ENCODE measurements at places on chromosomes 16 and 17. TPM values are rescaled to one million over a fixed set of nuclear protein-coding genes. Genes with fewer than 3 reads are reported as not detected.
A peak's percentile ranks its signal among the peaks of the same experiment; 100 is the strongest.

- DNase-seq = no peak
Observed at GRCh38 chr17:51014129-51014528, 106.5 kb downstream of the SPAG9 start.

GRCh38 chr17:9291912-9292560, 270.7 kb downstream of the NTN1 start:
- peak; percentile 28 for DNase-seq

DNA sequence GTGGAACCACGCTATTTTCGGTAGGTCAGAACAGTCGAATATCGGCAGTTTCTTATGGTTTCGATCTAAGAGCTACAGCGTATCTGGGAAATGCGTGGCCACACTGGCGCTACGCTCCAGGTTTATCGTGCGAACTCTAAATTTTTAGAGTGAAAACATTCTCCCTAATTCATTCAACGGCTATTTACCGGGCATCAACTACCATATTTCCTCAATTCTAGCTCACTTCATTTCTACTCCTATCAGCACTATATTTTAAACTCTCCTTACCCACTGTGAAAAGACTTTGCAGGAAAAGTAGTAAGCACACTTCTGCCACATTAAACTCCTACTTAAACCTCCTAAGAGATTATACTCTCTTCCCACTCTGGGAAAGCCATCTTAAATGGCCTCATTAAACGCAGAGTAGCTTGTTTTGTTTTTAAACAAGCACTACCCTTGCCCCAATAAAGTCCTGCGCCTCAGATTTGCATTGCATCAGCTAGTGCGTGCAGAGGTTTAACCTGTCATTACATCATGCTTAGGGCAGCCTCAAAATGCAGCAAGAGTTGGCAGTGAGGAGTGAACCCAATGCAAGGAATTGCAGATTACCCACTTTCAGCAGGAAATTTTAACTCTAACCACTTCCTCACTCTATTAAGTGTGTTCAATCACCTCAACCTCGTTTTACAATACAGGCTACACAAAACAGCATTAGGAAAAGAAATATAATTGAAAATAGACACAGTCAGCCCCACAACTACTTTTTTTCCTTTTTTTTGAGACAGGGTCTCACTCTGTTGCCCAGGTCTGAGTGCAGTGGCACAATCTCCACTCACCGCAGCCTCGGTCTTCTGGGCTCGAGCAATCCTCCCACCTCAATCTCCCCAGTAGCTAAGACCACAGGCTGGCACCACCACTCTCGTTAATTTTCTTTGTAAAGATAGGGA, 18.8 kb downstream of the SIAH1 start:
- no peak for DNase-seq

DNA sequence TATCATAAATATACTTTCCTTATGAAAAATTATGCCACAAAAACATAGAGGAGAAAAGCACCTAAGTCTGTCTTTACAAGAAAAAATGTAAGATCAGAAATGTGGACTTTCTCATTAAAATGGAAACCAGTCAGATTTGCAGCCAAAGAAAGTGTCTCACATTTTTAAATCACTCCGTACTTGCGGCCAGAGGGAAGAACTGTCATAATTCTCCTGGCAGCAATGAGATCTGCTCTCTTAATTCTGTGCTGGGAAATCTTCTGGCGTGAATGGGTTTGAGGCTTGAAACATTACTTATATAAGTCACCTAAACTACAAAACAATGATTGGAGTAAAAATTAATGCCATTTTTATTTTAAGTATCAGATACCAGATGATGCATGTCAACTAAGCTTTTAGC, 10.7 kb downstream of the C16orf95 start:
- no peak for DNase-seq

DNA sequence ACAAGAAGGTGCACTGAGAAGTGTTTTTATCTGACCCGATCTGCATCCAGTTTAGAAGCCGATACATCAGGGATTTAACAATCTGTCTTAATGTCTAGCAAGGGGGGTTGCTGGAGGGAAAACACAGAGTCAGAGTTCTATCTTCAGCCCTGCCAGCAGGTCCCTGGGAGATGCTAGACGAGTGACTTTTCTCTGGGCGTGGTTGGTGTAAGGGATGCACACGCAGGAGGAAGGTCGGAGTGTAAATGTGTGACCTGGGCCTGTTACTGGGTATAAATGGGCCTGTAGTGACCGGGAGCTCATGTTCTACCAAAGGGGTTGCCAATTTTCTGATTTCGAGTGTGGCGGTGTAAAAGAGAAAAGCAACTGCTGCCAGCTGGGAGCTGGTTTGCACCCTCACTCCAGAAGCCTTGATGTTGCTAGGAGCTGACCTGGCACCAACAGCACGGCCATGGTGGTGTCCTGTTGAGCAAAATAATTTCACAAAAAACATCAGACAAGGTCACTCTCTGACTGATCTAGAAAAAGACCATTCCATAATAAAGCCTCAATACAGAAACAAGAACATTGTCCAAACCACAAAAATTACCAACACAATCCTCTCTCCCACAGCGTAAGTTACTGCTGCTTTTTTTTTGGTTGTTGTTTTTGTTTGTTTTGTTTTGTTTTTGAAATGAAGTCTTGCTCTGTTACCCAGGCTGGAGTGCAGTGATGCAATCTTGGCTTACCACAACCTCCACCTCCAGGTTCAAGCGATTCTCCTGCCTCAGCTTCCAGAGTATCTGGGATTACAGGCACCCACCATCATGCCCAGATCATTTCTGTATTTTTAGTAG, 1.3 kb upstream of the KCTD13 start:
- DNase-seq = peak; percentile 46

DNA sequence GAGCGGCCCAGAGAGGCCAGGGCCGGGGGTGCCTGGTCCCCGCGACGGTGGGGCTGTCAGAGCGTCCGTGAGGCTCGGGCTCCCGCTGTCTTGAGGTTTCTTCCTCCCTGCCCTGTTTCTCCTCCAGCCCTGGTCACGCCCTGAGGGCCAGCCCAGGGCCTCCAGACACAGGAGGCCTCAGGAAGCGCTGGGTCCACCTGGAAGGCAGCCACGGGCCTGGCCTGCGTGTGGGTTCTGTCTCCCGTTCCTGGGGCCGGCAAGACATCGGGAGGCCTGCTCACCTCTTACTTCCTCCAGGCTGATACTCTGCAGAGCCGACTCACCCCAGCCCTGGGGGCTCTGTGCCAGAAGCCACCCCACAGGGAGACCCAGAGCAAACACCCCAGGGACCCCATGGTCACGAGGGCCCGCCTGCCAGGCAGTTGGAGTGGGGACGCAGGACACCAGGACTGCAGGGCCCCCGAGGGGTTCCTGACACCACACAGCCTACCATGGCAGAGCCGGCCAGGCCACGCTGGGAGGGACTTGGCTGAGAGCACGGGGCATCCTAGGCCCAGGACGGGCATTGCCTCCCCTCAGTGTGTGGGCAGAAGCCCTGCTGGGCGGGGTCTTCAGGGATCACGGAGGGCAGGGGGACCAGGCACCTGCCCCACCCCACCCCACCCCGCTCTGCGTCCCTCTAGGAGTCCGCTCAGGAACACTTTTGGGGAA, 18.9 kb upstream of the CACNA1H start:
- no peak for DNase-seq

DNA sequence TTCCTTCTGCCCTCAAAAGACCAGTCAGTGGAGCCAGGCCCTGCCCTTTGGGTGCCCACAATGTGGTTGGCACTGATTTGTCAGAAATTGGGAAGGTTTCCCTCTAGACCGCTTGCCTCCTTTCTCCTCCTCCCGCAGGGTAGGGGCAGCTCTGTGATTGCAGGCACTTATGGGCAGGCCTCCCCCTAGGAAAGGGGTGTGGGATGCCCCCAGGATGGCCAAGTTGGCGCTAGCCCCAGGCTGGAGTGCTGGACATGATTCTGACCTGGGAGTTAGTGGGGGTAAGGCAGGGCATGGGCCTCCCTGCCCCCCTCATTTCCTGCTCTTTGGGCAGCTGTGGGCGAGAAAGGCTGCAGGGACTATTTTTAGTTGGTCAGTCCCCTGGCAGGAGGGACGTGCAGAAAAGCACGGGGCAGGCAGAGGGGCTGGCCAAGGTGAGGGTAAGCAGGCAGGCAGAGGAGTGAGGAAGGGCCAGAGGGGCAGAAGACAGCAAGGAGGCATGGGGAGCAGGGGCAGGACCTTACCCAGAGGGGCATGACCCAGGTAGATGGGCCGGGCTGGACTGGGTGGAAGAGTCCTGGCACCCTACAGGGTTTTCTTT, 3.3 kb downstream of the RARA start:
- peak; percentile 72 for DNase-seq

- no peak for DNase-seq
Observed at GRCh38 chr16:53154513-53154912, 99.7 kb downstream of the CHD9 start.

GRCh38 chr16:4892361-4893102, 44.4 kb downstream of the PPL start:
- DNase-seq = peak; percentile 17

GRCh38 chr16:84717484-84717883, 17.7 kb downstream of the USP10 start:
- no peak for DNase-seq

- DNase-seq = no peak
Observed at GRCh38 chr16:951660-952301, 19.0 kb downstream of the LMF1 start.

- no peak for DNase-seq
Observed at GRCh38 chr17:42246515-42246914, 29.7 kb downstream of the STAT5B start.

DNA sequence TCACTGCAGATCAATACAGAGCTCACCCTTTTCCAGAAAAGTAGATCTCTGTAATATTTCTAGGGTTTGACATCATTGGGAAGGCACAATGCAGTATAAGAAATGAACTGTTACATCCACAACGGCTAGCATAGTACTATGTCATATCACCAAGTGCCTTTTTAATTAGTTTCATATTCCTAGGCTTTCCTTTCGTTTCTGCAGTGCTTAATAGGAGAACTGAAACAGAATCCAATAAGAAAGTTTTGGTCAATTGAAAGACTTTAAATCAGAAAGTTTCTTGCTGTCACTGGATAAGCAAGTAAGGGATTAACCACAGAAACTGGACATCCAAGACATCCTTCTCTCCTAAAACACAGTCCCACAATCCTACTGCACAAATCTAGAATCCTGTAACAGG, 3.5 kb upstream of the RNF43 start:
- DNase-seq = no peak

DNA sequence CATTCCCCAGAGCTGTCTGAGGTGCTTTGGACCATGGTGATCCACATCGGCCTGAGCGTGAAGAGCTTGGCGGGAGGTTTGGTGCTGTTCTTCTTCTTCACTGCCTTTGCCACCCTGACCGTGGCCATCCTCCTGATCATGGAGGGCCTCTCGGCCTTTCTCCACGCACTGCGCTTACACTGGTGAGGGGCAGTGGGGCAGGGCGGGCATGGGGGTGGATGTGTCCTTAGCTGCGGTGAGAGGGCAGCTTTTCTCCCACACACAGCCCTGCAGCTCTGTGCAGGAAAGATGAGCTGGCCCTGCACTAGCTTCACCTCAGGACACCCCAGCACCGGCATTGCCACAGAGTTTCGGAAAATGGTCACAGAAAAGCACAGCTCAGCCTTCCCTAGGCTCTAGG, 21.8 kb upstream of the NAGLU start:
- DNase-seq = no peak

DNA sequence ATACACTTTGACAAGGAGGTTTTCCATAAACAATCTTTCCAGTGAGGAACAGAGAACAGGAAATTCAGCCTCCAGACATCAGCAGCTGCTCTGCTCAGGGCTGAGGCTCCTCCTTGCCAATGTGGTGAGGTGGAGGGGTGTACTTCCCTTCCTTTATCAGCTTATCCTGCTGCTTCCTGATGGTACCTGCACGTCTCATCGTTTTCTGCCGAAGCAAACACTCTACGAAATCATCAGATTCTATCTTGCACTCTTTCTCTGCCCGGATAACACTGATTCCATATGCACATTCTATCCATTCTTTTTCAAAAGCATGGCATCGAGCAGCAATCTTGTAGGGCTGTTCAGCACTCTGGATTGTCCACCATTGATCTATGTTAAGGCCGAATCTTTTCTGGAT, 15.4 kb upstream of the SEZ6 start:
- no peak for DNase-seq

DNA sequence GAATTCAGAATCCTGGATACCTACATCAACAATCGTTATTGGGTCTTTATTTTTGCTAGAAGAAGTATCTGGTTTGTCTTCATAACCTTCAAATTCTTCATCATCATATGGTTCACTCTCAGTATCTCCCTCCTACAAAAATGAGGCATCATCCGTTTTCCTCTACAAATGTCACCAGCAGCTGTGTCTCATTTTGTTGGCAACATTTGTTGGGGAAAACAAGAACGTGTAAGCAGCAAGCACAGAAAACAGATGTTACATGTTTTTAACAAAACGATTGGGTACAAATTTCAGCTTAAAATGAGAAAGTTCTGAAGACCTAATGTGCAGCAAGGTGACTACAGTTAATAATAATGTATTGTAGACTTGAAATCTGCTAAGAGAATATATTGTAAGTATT, 8.7 kb downstream of the CCDC47 start:
- DNase-seq = no peak

DNA sequence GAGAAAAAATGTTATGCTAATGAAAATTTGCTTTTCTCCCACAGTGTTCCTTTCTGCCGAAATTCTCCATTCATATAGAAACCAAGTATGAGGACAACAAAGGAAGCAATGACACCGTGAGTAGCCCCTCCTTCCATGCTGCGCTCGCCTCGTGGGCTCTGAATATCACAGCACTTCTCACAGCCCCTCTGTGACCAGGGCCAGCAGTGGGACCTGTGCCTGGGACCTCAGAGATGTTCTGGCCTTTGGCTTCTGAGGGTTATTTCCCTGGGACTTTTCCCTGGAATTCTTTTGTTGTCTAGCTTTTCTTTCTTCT, 139.6 kb upstream of the NOL11 start:
- no peak for DNase-seq

Gene RUNDC3A
- total RNA-seq = 40.3 TPM

Gene SNX11
- 8.7 TPM for total RNA-seq

Gene ZNF594
- total RNA-seq = 30.5 TPM

Gene CTRB1
- not detected for total RNA-seq

Gene ARL4D
- total RNA-seq = 5.1 TPM

Gene LHX1
- 38.7 TPM for total RNA-seq

Gene NPIPA7
- 4.2 TPM for total RNA-seq

Gene CSH1
- 3.6 TPM for total RNA-seq

Gene RNF222
- not detected for total RNA-seq

Gene CHRNE
- total RNA-seq = 1.5 TPM

Gene ASGR1
- total RNA-seq = 11.2 TPM
